ENCODE measurements at places on chromosomes 1 and 21.

- no peaks in the 10 kb centered on the region for H3K4me1 ChIP-seq
- no peak for DNase-seq
- H3K27me3 ChIP-seq: peaks cover 28% of the 10 kb centered on the region
- no peaks in the 10 kb centered on the region for H3K36me3 ChIP-seq
Observed at GRCh38 chr1:34884536-34884935, 25.0 kb upstream of the SMIM12 start.

- H3K27ac ChIP-seq: no peak overlapping the region
- peaks cover 14% of the 10 kb centered on the region for H3K4me1 ChIP-seq
- H3K27me3 ChIP-seq: no peaks in the 10 kb centered on the region
- H3K36me3 ChIP-seq: no peaks in the 10 kb centered on the region
- H3K4me3 ChIP-seq: no peak overlapping the region
Observed at GRCh38 chr1:84361796-84362195, 36.5 kb upstream of the DNASE2B start.

DNA sequence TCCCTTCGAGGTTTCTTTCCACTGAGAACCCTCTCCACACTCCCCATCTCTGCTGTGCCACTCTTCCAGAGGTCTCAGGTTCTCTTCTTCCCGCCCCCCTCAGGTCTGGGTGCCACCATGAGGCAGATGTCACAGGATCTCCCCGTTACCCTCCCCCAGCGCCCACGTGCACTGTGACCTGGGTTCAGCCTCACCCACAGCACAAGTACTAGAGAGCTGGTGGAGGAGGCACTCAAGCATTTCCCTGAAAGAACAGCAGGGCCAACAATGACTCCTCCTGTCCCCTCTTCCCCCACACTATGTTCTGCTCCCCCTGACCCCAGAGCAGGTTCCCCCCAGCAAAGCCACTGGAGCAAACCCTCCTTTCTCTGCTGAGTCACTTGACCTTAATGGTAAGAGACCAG lies 14.3 kb downstream of the PLEKHA6 start:
- H3K36me3 ChIP-seq: no peaks in the 10 kb centered on the region
- DNase-seq: no peak
- H3K4me3 ChIP-seq: no peak overlapping the region
- peaks cover 33% of the 10 kb centered on the region for H3K4me1 ChIP-seq

GRCh38 chr1:47708658-47709018 lies 270.8 kb downstream of the FOXD2 start:
- H3K4me1 ChIP-seq: no peaks in the 10 kb centered on the region
- peaks cover 57% of the 10 kb centered on the region for H3K27me3 ChIP-seq
- no peak overlapping the region for H3K4me3 ChIP-seq
- DNase-seq: no peak
- H3K27ac ChIP-seq: no peak overlapping the region
- no peaks in the 10 kb centered on the region for H3K36me3 ChIP-seq

GRCh38 chr1:181490740-181491712 lies 7.7 kb downstream of the CACNA1E start:
- no peak overlapping the region for H3K27ac ChIP-seq
- H3K4me1 ChIP-seq: no peaks in the 10 kb centered on the region
- H3K4me3 ChIP-seq: no peak overlapping the region
- peaks cover 1% of the 10 kb centered on the region for H3K27me3 ChIP-seq
- no peak for DNase-seq

DNA sequence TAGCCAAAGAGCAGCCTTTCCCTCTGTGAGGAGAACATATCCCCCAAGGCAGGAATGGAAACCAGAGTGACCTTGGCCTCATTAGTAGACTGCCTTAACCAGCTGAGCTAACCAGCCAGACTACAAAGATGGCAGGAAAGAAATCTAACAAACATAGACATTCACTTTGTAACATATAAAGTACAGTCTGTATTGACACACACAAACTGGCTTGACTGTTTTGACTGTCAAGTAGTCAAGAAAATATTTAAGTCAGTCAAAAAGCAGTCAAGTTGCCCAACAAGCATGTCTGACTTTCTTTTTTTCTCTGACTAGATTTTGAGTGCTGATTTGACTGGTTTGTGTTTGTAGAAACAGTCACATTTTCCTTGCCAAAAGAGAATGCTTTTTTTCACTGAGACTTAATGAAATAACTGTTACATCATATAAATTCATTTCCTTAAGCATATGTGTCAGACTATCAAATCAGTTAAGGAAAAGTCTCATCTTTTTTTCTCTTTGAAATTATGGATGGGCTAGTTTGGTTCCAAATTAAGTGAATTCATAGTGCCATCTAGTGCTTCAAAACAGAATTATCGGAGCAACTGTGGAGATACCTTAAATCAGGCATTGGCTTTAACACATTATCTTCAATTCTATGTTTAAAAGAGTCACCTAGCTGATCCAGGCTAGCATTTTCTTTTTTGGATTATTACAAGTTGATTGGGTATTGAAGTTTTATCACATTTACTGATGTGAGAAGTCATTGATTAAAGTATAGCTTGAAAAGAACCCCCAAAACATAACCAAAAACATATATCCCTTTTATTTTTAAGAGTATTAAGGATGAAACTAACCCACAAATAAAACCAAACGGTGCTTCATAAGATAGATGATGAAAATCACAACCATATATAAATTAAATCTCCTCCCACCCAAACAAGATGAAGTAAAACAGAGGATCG lies 75.0 kb downstream of the ATP6V1G3 start:
- no peaks in the 10 kb centered on the region for H3K27me3 ChIP-seq
- H3K27ac ChIP-seq: no peak overlapping the region
- H3K4me1 ChIP-seq: peaks cover 4% of the 10 kb centered on the region

GRCh38 chr1:247335882-247336281 lies 4.2 kb upstream of the ZNF496 start:
- H3K4me1 ChIP-seq: peaks cover 10% of the 10 kb centered on the region
- no peak for DNase-seq
- H3K4me3 ChIP-seq: no peak overlapping the region
- H3K27ac ChIP-seq: no peak overlapping the region
- H3K36me3 ChIP-seq: peaks cover 11% of the 10 kb centered on the region
- no peaks in the 10 kb centered on the region for H3K27me3 ChIP-seq

GRCh38 chr1:54807756-54808155 lies 6.6 kb upstream of the TTC22 start:
- H3K36me3 ChIP-seq: no peaks in the 10 kb centered on the region
- H3K4me3 ChIP-seq: no peak overlapping the region
- H3K27ac ChIP-seq: no peak overlapping the region
- no peak for DNase-seq
- peaks cover 17% of the 10 kb centered on the region for H3K27me3 ChIP-seq

DNA sequence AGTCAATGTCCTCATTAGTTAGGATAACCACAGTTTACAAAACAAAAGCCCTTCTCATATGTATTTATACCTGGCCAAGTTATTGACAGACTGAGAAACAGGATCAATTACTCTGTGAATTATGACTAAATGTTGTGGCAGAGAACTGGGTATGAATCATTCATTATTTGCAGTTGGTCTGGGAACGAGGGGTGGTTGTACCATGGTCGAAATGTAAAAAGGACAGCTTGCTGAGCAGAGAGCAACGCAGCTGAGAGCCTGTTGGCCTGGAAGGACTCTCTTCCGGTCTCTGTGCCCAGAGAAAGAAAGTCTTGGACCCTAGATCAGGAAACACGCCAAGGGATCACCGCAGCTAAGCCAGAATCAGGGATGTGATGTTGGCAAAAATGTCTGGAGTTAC lies 169.6 kb downstream of the DISC1 start:
- no peaks in the 10 kb centered on the region for H3K4me1 ChIP-seq
- H3K36me3 ChIP-seq: no peaks in the 10 kb centered on the region
- H3K4me3 ChIP-seq: no peak overlapping the region
- H3K27me3 ChIP-seq: no peaks in the 10 kb centered on the region

DNA sequence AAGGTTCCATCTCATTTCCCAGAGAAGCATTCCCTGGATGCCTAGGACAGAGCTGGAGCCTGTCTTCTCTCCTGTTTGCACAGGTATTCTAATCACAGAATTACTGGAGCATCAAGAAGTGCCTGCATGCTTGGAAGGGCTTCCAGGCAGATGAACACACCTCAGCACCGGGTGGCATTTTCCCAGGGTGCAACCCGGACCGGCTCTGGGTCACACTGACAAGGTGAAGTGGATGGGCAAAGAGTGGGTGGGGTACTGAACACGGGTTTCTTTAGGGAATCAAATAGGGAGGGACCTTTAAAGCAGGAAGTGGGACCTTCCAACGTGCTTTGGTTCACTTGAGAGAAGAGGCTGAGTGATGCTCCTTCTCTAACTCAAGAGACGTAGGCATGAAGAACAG lies 7.1 kb upstream of the PEF1 start:
- H3K4me1 ChIP-seq: peaks cover 2% of the 10 kb centered on the region
- no peak overlapping the region for H3K27ac ChIP-seq
- no peak overlapping the region for H3K4me3 ChIP-seq
- H3K27me3 ChIP-seq: no peaks in the 10 kb centered on the region

DNA sequence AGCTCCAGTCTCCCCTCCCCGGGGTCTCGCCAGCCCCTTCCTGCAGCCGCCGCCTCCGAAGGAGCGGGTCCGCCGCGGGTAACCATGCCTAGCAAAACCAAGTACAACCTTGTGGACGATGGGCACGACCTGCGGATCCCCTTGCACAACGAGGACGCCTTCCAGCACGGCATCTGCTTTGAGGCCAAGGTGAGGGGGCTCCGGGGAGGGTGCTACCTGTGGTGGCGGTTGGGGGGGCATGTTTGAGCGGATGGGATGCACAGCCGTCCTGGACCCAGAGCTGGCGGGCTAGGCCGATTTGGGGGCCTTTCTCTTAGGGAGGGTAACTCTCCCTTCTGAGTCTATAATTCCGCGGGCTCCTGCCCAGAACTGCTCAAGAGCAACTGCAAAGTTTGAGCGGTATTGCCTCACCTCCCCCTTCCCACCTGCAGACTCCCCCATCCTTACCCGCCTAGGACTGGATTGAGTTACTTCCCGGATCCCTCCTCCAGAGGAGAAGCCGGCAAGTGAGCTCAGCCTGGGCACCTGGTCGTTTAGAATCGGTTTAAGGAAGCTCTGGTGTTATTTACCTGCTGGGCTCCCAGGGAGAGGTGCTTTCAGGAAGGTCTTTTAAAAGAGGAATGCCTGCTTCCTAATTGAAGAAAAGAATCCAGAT lies 730 bp downstream of the NOS1AP start:
- DNase-seq: no peak
- H3K4me3 ChIP-seq: peak overlapping the region; percentile 78
- H3K27me3 ChIP-seq: peaks cover 49% of the 10 kb centered on the region
- no peaks in the 10 kb centered on the region for H3K36me3 ChIP-seq

DNA sequence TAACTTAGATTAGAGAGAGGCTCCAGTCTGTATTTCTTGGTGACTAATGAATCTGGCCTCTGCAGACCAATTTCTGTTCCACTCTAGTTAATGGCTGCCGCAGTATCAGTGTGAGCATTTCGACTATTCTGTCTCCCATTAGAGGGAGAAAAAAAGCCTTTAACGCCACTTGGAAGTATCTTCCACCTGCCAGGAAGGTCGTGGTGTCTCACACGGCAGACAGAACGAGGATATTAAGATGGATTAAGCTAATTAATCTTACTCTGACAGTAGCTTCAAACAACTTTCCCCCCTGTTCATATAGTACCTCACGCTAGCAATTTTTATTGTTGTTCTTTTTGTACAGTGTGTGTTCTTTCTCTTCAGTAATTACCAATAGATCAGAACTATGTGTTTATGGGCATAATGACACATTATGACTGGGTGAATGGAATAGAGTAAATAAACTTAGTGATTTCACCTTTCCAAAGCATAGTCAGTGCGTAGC lies 153.8 kb downstream of the ADGRL2 start:
- H3K4me1 ChIP-seq: no peaks in the 10 kb centered on the region
- no peaks in the 10 kb centered on the region for H3K36me3 ChIP-seq
- H3K27ac ChIP-seq: no peak overlapping the region
- DNase-seq: no peak
- no peaks in the 10 kb centered on the region for H3K27me3 ChIP-seq

All from IMR-90 (cell line).